ENCODE measurements at places on chromosomes 12 and 14.

- DNase-seq = no peak
Observed at GRCh38 chr12:95882080-95882479, 23.3 kb downstream of the SNRPF start.

DNA sequence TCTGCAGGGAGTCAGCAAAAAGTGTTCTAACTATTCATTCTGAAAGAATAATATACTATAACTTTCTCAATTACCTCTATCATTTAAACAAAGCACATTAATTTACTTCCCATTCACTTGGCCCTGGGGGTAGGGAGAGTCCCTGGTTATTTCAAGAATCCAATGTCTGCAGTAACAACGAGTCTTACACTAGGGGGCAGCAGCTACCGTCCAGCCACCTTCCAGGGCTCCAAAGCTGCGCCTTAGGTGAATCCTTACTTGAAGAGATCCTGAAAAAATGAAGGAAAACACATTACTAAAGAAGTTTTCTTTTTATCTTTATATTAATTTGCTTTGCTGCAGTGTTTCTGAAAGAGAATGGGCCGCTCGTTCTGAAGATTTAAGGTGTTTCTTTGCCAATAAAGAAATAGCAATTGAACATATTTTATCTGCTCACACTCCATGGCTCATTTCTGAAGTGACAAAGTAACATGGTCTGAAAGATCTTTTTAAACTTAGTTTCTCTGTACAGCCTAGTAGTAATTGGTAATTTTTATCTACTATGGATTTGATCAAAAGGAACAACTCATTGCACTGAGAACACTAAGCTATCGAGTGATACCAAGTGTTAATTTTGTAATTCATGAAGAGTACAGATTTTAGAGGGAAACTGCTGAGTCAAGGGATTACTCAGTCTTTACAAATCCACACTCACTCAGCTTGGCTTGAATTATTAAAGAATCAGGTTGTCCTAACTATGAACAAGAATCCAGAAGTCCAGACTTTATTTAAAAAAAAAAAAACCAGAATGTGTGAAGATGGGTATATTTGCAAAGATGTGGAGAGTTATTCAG lies 27.6 kb downstream of the BHLHE41 start:
- peak; percentile 60 for DNase-seq

DNA sequence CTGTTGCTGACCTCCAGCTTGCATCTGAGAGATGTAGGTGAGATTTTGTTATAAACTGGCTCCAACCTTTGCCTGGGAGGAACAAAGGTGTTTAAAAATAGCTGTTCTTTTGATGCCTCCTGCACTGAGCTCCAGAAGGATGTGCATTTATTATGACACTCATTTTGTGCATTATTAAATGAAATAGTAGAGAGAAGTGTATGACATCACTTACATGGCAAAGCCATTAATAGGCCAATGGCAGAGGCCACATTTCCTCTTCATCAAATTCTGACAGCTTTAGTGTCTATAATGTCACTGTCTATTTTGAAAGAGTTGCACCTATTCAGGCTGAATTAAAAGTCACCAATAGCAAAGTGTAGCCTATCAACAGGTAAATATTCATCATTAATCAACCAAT lies 564.6 kb downstream of the FLRT2 start:
- DNase-seq = no peak

DNA sequence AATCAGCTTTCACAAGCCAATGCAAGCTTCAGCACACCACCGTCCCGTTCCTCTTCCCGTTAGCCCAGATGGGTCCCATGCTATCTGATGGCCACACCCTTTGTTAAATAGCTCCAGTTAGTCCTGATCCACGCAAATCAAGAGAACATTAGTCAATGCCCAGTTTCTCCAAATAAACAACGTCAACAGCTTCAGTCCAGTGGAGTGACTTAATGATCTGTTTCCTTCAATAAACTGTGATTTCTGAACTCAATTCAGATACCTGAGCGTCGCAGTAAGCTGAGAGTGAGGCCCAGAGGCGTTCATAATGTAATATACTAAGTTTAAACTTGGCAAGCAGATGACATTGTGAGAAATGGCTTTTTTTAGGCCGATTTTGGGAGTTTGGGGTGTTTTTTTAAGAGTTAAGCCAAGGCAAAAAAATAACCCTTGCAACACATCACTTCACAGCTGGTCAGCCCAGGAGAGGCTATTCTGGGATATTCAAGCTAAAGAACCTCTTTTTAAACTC lies 112.3 kb downstream of the ZFP36L1 start:
- no peak for DNase-seq

DNA sequence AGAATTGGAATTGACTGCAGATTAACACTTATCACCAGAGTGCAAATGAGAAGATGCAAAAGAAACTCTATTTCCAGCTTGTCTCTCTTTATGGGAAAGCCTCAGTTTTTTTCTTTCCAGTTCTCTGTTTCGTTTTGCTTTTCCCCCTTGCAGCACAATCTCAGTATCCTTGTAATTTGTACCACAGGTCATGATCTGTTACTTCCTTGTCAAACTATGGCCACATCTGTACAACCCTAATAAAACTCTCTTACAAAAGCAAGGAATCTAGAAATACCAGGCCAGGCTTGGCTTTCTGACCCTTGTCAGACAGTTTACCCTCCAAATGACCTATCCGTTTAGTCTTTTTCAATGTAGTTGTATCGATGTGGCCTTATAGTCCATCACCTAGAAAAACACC lies 33.9 kb downstream of the MYBPC1 start:
- DNase-seq = no peak

Data from CD4-positive, alpha-beta T cell treated with Interleukin-4 for 1 hour (primary cell).